ENCODE measurements at places on chromosomes 1 and 21. TPM values are rescaled to one million over a fixed set of nuclear protein-coding genes. Genes with fewer than 3 reads are reported as not detected.

The S100A1 gene
- polyA plus RNA-seq: 23.5 TPM

The PTCH2 gene
- 4.2 TPM for polyA plus RNA-seq

- no peak for DNase-seq
These were observed 292.8 kb upstream of the VAMP3 start for GRCh38 chr1:7478142-7478790.

The ASAP3 gene
- 38.7 TPM for polyA plus RNA-seq

DNA sequence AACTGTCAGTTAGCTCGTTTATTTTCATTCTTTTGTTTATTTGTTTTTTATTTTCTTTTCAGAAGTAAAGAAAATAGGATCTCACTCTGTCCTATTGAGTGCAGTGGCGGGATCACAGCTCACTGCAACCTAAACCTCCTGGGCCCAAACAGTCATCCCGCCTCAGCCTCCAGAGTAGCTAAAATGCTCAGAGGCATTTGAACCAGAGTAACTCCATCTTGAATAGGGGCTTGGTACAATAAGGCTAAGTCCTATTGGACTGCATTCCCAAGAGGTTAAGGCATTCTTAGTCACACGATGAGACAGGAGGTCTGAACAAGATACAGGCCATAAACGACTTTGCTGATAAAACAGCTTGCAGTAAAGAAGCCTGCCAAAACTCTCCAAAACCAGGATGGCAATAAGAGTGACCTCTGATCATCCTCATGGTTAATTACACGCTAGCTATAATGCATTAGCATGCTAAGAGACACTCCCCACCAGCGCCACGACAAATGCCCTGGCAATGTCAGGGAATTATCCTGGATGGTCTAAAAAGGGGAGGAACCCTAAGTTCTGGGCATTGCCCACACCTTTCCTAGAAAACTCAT lies 13.1 kb upstream of the COP1 start:
- DNase-seq: no peak

DNA sequence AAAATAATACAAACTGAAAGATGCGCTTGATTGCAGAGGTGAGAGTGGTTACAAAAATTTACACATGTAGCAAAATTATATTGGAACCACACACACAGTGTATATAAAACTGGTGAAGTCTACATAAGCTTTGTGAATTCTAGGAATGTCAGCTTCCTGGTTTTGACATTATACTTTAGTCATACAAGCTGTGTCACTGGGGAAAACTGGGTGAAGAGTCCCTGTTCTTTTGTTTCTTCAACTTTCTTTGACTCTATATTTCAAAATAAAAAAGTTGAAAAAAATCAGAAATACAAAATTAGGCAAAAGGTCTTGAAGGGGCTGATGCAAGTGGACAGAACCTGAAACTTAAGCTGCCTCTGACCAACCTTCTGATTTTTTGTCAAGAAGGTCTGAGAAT lies 3.0 kb downstream of the C1QC start:
- no peak for DNase-seq

DNA sequence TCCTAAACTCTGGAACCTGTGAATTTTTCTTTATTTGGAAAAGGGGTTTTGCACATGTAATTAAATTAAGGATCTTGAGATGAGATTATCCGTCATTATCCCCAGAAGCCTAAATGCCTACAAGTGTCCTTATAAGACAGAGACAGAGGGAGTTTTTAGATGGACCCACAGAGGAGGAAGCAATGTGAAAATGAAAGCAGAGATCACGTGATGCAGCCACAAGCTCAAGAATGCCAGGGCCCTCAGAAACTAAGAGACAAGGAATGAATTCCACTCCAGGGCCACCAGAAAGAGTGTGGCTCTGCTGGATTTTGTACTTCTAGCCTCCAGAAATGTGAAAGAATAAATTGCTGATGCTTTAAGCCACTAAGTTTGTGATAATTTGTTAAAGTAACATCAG lies 183.6 kb upstream of the UBE2U start:
- DNase-seq: no peak

GRCh38 chr1:59045636-59046035 lies 251.3 kb upstream of the FGGY start:
- DNase-seq: no peak

DNA sequence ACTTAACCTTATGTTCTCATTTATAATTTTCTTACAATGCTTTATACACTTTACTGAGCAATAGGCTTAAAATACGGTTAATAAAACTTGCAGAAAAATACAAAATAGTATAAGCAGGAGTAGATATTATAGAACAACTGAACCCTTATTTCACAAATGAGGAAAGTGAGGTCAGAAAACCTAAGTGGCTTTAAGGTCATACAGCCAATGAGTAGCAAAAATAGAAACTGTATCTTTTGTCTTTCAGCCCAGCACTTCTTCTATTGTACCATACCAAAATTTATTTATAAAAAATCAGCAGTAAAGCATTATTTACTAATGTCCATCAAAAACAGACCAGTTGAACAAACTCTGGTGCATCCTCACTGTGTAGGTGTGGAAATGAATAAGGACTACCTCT lies 11.6 kb downstream of the FBXO42 start:
- DNase-seq: no peak

The SWT1 gene
- polyA plus RNA-seq: 9.4 TPM

DNA sequence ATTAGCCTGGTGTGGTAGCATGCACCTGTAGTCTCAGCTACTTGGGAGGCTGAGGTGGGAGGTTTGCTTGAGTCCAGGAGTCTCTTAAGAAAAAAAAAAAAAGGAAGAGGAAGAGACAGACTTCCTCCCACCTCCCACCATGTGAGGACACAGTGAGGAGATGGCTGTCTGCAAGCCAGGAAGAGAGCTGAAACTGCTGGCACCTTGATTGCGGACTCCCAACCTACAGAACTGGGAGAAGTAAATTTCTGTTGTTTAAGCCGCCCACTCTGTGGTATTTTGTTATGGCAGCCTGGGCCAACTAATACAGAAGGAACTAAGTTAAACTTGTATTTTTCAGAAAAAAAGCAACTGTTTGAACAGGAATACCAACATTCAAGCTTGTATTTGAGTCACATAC lies 21.7 kb downstream of the DOP1B start:
- no peak for DNase-seq

DNA sequence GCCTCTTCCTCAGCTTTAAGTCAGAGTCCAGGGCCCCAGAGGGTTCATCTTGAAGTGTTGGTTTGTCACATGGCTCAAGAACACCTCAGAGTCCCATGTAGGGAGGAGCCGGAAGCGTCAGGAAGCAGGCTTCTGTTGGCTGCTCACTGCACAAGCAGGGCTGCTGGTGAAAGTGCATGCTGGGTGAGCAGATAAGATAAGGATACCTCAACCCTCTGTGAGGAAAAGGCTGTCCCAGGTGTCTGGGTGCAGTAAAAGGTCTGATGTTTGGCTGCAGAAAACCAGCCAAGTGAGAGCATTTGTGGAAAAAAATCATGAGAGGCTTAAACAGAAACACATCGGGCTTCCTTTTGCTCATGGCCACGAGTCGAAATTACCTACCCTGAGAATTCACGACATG lies 6.2 kb upstream of the TEX35 start:
- DNase-seq: no peak

- peak; percentile 35 for DNase-seq
These were observed 67.3 kb upstream of the AKT3 start for GRCh38 chr1:243917177-243917862.

- DNase-seq: peak; percentile 65
These were observed 117.2 kb downstream of the PCP4 start for GRCh38 chr21:39984286-39984991.

GRCh38 chr1:91616712-91617111 lies 116.1 kb downstream of the CDC7 start:
- no peak for DNase-seq

The ALDH9A1 gene
- polyA plus RNA-seq: 73.9 TPM

- DNase-seq: no peak
These were observed 43.5 kb downstream of the WLS start for GRCh38 chr1:68188644-68189340.

DNA sequence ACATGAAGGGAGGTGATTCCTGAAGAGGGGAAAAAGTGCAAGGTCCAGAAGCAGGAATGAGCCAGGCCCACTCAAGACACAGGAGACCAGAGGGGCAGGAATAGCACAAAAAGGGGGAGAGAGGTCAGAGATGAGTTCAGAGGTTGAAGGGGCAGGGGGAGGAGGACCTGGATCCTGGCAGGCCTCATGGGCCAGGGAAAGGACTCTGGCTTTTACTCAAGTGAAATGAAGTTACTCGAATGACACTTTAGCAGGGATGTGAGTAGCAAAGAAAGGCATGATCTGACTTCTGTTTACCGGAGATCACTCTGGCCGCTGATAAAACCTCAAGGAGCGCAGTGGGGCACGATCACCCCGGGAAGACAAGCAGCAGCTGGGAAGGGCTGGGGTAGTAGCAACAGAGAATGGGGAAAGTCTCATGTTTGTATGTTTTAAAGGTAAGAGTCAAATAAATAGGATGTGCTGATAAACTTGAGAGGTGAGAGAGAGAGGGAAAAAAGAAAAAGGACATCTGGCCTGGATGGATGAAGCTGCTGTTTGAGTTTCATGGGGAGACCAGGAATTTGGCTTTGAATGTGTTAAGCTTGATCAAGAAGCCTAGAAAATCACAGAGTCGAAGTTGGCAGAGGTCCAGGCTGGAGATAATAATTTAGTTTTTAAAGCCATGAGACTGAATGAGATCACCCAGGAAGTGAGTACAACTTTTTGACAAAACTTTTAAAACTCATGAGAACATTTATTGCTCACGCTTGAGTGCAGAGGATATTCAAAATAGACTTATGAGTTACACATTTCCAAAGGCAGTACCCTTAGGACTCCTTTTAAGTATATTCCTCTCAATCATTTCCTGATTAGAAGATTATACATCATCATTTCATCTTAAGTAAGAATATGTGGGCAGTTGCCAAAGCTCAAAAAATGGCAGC lies 156.0 kb downstream of the RERE start:
- peak; percentile 32 for DNase-seq

The AZIN2 gene
- 8.4 TPM for polyA plus RNA-seq

The ADAMTSL4 gene
- 18.3 TPM for polyA plus RNA-seq

GRCh38 chr1:25796811-25797458 lies 3.1 kb upstream of the SELENON start:
- DNase-seq: no peak

DNA sequence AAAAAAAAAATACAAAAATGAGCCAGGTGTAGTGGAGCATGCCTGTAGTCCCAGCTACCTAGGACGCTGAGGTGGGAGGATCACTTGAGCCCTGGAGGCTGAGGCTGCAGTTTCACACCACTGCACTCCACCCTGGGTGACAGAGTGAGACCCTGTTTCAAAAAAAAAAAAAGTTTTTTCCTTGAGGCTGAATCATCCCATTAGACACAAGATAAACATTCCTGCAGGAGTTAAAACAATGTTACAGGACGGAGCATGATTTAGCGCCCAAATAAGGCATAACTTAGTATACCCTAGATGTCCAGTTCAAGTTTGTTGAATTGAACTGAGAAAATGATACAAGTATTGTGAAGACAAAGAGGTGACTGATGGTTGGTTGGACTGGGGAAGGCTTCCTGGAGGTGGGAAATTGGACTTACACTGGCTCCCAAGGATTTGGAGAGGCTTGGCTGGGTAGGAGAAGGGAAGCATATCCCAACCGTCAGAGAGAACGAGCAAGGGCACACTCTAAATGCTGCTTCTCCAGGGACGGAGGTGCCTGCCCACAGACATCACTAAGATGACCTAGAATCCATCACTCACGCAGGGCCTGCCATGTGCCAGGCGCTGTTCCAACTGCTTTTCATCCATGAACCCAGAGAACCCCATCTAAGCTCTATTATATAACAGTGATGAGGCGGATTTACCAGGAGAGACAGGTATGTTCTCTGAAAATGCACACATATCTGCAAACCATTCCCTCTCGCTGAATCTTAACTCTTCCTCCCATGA lies 610.6 kb downstream of the KIF26B start:
- no peak for DNase-seq

DNA sequence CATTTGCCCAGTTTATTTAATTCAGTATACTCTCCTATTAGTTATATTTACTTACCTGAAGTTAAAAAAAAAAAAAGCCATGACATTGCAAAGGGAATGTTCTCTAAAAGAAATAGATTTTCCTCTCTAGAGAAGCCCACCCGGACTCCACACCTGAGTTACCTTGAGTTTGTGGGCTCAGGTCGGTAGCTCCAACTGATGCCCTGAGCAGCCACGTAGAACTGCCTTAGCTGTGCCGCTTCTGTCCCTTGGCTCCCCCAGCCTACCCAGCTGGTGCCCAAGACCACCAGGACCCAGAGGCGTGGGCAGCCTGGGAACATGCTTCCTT lies 250 bp downstream of the F5 start:
- no peak for DNase-seq

DNA sequence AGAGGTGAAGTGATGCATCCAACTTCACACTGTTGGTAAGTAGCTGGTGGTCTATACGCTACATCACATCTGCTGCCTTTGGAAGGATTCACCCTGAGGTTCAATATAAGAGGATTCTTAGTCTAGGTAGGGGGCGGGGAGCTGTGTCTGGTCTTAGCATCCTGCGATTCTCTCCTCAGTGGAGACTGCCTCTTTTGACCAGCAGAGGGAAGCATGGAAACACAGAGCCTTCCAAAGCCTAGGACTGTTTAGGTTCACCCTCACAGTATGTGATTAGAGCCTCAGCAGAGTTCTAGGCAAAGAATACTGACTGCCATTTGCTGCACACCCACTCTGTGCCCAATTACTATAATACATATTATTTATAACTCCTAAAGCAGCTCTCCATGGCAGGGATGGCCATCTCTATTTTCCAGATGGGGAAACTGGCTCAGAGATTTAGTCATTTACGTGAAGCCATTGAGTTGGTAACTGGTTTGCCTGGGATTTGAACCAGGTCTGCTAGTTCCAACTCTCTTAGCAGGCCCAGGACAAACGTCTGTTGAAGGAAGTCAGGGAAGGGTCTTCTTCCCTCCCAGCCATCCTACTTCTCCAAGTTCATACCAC lies 28.9 kb upstream of the EFCAB14 start:
- no peak for DNase-seq

DNA sequence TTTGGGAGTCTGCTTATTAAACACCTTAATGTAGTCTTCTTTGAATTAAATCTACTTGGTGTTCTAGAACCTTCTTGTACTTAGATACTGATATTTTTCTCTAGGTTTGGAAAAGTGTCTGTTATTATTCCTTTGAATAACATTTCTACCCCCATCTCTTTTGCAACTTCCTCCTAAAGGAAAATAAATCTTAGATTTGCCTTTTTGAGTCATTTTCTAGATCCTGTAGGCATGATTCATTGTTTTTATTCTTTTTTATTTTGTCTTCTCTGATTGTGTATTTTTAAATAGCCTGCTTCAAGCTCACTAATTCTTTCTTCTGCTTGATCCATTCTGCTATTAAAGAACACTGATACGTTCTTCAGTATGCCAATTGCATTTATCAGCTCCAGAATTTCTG lies 155.9 kb upstream of the NEGR1 start:
- no peak for DNase-seq

DNA sequence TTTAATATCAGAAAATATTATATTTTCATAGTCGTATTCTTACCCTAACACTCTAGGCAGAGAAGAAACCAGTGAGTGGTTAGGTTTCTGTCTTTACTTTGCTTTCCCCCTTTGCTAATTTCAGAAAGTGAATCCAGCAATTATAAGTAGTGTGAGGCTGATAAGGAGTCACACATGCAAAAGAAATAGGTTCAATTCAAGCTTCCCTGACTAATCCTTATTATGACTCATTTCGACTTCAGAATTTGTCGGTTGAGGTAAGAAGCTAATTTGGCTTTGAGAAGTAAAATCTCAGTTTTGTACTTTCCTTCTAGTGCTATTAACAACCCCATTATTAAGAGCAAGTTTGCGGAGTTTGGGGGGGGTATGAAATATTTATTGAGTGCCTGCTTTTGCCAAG lies 22.4 kb downstream of the ESRRG start:
- no peak for DNase-seq

Measured in left renal pelvis (tissue), 4 donors.